ENCODE measurements at places on chromosomes 5 and 9. TPM values are rescaled to one million over a fixed set of nuclear protein-coding genes. Genes with fewer than 3 reads are reported as not detected.

SLC45A2 gene
- not detected for total RNA-seq

RASEF gene
- total RNA-seq: not detected

OR1Q1 gene
- total RNA-seq: not detected

PLPP1 gene
- 6.7 TPM for total RNA-seq

PHF24 gene
- not detected for total RNA-seq

BARHL1 gene
- total RNA-seq: not detected

GRCh38 chr5:82820188-82820587 is 257.0 kb downstream of the TMEM167A start:
- H3K36me3 ChIP-seq: no peaks in the 10 kb centered on the region
- H3K27me3 ChIP-seq: no peaks in the 10 kb centered on the region
- no peak overlapping the region for H3K27ac ChIP-seq
- H3K4me3 ChIP-seq: no peak overlapping the region
- H3K4me1 ChIP-seq: peaks cover 9% of the 10 kb centered on the region
- no peak for DNase-seq

DNA sequence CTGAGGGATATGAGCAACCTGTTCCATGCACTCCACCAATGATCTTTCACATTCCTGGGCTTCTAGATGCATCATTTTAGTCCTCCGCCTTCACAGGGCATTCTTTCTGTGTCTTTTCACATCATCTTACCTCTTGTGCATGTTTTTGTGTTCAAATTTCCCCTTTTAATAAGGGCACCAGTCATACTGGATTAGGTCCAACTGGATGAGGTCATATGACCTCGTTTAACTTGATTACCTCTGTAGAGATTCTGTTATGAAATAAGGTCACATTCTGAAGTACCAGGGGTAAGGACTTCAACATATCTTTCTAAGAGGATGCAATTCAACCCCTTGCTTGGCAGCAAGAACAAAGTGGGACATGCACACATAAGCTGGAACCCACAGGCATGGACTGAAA is 335.3 kb upstream of the TLE4 start:
- H3K4me1 ChIP-seq: no peaks in the 10 kb centered on the region
- no peak for DNase-seq
- no peaks in the 10 kb centered on the region for H3K36me3 ChIP-seq
- peaks cover 2% of the 10 kb centered on the region for H3K27me3 ChIP-seq

GRCh38 chr5:102958481-102959011 is 161.4 kb downstream of the GIN1 start:
- no peak overlapping the region for H3K27ac ChIP-seq
- no peaks in the 10 kb centered on the region for H3K27me3 ChIP-seq
- H3K36me3 ChIP-seq: peaks cover 15% of the 10 kb centered on the region
- no peak for DNase-seq
- H3K4me3 ChIP-seq: no peak overlapping the region
- no peaks in the 10 kb centered on the region for H3K4me1 ChIP-seq

DNA sequence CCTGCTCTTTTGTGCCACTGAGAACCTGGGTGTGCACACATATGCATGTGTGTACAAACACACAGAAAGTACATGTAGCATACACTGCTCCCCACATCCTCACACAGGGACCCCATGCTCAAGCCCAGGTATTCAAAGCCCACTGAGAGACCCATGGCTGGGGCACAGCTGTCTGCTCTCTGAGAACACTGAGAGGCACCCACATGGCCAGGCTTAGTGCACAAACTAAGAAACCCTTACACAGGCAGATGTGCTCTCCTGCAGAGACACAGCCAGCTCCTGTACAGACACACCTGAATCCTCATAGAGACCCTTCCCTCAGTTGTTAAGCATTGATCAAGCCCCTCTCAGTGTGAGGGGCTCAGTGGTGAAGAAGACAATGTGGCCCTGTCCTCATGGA is 92.5 kb downstream of the CACNA1B start:
- H3K4me1 ChIP-seq: no peaks in the 10 kb centered on the region
- H3K27me3 ChIP-seq: peaks cover 10% of the 10 kb centered on the region
- peak; percentile 2 for DNase-seq
- no peaks in the 10 kb centered on the region for H3K36me3 ChIP-seq
- H3K27ac ChIP-seq: no peak overlapping the region
- H3K4me3 ChIP-seq: no peak overlapping the region

DNA sequence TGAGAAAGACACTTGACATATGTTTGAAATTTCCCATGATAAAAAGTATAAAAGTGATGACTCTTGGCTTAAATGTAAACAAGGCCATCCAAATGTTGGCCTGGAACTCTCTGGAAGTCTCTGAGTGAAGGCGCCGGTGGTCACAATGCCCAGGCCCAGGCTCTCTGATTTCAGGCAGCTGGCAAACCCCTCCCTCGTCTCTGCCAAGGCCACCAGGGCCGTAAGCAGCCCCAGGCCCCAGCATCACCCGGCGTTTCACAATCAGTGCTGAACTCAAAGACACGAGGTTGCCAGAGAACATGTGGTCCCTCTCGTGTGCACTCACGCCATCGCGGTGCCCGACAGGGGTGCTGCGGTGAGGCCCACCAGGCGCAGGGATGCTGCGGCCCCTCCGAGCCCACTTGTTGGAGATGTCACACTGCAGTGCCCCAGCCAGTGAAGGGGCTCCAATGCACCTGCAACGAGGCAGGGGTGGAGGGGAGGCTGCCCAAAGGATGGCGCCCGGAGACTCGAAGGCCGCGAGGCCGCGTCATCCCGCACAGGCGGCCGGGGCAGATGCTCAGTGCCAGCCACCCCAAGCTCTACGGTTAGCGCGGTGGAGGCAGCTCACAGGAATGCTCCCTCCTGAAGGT is 15.0 kb downstream of the LPCAT1 start:
- H3K4me3 ChIP-seq: no peak overlapping the region
- H3K4me1 ChIP-seq: peaks cover 22% of the 10 kb centered on the region
- no peaks in the 10 kb centered on the region for H3K27me3 ChIP-seq
- no peak overlapping the region for H3K27ac ChIP-seq

DNA sequence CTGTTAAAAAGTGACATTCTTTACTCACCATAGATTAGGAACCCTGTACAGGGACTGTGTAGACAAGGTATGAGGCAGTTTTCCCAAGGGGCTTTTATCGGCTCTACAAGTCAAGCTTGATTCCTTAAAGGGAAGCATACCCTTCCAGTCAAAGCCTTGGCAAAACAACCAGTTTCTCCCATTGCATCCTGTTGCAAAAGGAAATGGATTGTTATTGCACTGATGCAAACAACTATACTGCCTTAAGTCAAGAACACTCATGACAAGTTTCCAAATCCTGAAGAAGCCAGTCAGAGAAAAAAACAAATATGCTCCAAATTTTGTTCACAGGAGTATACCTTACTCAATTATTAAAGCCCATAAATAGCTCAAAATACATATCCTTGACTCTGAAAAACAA is 67.5 kb downstream of the RGMB start:
- no peak for DNase-seq
- H3K4me1 ChIP-seq: no peaks in the 10 kb centered on the region
- no peak overlapping the region for H3K4me3 ChIP-seq

DNA sequence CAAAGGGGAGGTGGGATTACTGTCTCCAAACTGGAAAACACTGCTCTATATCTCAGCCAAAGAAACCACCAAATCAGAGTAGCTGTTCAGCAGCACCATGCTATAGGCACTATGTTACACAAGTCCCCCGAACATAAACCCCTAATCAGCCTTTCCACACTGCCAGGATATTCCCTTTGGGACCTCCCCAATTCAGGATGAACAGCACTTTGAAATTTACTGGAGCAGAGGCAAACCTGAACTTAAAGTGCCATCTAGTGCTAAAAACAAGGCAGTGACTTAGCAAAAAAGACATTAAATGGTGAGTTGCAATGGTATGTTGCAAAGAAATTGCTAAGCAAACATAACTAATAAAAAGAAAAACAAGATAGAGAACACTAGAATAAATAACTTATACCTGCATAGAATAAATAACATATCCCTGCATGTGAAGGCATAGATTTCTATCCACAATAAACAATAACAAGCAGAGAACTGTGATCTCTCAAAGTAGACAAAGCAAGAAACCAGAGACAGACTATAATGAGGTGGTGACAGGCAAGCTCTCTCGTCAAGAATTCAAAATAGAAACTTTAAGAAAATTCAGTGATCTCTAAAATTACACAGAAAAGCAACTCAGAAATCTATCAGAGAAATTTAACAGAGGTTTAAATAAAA is 584.4 kb upstream of the ACO1 start:
- H3K4me1 ChIP-seq: peaks cover 14% of the 10 kb centered on the region
- no peak overlapping the region for H3K4me3 ChIP-seq
- H3K27ac ChIP-seq: no peak overlapping the region
- H3K36me3 ChIP-seq: no peaks in the 10 kb centered on the region
- H3K27me3 ChIP-seq: no peaks in the 10 kb centered on the region
